AG04450 (cell line): ENCODE measurements at places on chromosomes 4 and X. TPM values are rescaled to one million over a fixed set of nuclear protein-coding genes. Genes with fewer than 3 reads are reported as not detected.

The GNPDA2 gene
- polyA plus RNA-seq = 18.4 and 23.5 TPM in 2 replicates

The USP53 gene
- polyA plus RNA-seq = 15.6 and 19.0 TPM in 2 replicates

The IBSP gene
- not detected in 2 replicates for polyA plus RNA-seq

The IQSEC2 gene
- polyA plus RNA-seq = 9.1 and 12.2 TPM in 2 replicates

The GUCY1A1 gene
- 1.5 and 1.9 TPM in 2 replicates for polyA plus RNA-seq

DNA sequence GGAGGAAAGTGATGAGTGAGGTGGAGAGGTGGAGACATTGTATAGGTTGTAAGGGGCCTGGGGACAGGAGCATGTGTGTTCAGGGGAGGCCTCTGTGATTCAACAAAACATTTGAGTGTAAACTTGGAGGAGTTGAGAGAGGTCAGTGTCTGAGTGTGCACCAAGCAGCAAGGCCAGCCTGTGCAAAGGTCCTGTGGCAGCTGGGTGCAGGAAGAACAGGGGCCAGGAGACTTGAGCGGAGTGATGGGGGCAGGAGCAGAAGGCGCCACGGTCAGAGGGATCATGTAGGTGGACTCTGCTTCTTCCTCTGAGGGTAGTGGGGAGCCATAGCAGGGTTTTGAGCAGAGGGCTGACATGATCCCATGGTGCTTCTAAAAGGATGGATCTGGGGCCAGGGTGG lies 9.6 kb upstream of the PSAPL1 start:
- DNase-seq = no peak

GRCh38 chr4:6568148-6568547 lies 6.8 kb upstream of the MAN2B2 start:
- no peak for DNase-seq

GRCh38 chr4:6939761-6940743 lies 30.4 kb downstream of the TBC1D14 start:
- no peak for DNase-seq

DNA sequence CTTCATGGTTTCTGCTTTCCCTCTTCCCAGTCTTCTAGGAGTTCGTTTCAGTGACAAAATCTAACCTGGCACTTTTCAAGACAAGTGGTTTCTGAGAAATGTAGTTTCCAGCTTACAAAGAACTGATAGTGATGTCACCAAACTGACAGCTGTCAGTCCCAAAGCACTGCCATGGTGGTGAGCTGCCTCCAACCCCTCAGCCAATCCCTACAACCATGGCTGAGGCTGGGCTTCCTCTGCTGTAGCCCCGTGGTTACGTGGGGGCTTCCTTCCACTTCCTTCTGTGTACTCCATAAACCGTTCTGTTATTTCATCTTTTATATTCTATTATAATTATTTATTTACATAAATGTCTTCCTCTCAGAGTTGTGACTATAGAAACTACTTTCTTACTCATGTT lies 198.6 kb upstream of the AGA start:
- no peak for DNase-seq

GRCh38 chr4:108833046-108833445 lies 70.2 kb upstream of the ETNPPL start:
- no peak for DNase-seq

DNA sequence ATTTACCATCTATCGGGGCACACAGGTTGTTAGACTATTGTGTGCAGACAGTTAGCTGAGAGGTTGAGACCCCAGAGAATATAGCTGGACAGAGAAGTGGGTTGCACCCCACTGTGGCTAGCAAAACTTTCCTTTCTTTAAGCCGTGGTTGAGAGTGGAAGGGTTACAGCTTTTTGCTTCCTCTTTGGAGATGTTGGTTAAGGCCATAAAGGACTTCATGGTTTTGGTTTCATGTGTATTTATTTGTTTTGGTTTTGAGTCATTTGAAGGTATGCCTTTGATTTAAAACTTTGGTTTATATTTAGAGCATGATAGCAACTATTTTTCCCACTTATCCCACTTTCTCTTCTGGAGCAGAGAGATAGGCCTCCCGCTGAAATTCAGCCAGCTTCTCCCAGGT lies 274.3 kb upstream of the IL1RAPL1 start:
- no peak for DNase-seq

DNA sequence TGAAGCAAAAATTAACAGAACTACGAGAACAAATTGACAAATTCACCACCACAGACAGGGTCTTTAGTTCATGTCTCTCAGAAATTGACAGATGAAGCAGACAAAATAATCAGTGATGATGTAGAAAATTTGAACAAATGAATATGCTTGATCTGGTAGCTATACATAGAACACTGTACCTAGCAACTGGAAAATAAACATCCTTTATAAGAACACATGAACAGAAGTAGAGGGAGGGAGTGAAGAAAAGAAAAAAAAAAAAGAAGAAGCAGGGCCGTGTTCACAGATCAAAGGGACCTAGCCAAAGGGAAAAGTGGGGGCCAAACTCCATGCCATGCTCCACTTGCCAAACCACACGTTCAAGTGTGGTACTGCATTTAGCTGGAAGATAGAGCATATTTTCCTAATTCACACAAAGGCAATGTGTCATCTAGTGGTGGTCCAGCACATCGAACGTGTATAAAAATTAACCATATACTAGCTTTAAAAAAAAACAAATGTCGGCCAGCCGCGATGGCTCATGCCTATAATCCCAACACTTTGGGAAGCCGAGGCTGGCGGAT lies 5.6 kb upstream of the THOC2 start:
- no peak for DNase-seq

DNA sequence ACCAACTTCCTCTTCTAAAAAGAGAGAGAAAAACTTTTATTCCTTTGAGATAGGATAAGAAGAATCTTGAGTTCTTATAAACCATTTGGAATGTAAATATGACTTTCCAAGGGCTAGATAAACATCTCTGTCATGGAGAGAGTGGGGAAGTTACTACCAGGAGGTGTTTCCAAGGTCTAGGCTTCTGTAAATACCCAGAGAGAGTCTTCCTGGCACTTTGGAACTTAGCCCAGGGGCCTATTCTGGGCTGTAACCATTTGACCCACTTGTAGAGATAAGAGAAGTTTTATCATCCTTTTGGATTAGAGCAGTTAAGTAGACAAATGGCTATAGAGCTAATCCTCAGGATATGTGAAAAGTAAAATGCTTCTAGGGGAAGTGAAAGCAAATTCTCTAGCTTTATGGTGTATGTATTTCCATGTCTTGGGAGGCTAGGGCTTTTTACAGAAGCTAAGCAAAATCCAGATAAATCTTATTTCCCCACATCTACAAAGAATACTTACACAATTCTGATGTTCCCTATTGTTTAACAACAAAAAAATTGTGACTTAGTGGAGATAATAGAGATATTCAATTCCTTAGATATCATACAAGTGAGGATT lies 51.1 kb downstream of the MCUB start:
- no peak for DNase-seq

DNA sequence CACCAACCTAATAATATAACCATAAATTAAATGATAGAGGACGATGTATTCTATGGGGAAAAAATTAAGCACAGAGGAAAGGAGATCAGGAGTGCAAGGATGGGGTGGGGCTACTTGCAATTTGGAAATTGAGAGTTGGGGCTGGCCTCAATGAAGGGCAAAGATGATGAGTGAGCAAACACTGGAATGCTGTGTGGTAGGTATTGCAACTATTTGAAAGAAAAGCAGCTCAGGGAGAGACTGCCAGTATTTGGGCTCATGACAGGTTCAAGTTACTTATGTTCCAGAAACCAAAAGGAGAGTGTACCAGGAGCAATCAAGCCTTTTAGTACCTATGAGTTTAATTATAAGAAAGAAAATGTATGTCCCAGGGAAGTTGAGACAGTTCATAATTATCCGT lies 47.4 kb downstream of the ASIC5 start:
- DNase-seq = no peak

DNA sequence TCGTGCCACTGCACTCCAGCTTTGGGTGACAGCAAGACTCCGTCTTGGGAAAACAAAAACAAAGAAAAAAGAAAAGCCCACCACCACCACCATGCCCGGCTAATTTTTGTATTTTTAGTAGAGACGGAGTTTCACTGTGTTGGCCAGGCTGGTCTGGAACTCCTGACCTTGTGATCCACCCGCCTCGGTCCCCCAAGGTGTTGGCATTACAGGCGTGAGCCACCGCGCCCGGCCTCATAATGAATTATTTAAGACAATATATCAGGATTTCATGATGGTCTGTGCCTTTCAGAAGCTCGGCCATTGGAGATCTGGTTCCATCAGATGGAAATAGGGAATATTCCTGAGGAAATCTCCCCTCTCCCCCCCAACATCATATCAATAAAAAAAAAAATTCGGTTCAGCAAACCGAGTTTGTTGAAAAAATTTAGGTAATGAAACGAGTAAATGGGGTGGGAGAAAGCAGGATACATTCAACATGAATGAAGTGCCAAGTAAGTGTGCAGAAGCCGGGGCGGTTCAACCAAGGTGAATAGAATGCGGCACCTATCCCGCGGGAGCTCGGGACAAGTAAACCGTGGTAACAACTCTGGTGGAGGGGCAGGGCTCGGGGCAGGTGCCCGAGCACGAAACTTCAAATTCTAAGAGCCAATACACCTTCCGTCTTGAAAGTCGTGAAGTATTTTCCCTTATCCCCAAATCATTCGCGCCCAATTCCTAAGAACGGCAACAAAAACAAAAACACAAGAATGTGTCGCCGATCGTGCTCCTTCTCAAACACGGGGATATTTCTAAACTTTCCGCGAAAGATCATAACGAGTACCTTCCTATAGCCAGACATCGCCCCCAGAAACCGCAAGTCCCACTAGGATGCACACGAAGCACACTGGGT lies 773 bp upstream of the TXLNG start:
- no peak for DNase-seq

DNA sequence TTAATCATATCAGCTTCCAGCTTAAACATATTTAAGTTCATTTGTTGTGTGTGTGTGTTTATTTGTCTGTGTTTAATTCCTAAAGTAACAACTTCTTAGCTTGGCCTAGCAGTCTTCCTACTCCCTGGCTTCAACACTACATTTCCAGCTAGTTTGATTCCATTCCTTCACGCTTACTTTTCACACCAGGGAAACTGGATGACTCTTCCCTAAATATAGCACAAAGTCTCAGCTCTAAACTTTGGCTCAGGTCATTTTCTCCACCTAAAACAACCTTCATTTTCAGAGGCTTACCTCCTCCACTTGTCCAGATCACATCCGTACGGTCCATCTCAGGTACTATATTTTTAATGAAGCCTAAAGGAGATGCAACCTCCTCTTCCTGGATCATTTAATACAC lies 94.4 kb downstream of the KCTD8 start:
- no peak for DNase-seq

DNA sequence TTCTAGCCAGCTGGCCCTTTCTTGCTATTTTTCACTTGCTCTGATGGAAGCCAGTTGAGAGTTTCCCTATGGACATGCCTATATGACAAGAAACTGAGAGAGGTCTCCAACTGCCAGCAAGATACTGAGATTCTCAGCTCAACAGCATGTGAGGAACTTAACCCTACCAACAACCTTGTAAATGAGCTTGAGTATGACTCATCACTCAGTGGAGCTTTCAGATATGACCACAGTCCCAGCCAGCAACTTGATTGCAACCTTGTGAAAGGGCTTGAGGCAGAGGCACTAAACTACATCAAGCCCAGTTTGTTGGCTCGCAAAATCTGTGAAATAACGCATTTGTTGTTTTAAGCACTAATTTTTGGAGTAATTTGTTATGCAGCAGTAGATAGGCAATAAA lies 175.8 kb downstream of the COMMD8 start:
- peak; percentile 34 for DNase-seq

GRCh38 chr4:157358439-157358838 lies 137.9 kb downstream of the GRIA2 start:
- DNase-seq = no peak

- no peak for DNase-seq
Observed at GRCh38 chr4:92071587-92071986, 232.2 kb upstream of the GRID2 start.

DNA sequence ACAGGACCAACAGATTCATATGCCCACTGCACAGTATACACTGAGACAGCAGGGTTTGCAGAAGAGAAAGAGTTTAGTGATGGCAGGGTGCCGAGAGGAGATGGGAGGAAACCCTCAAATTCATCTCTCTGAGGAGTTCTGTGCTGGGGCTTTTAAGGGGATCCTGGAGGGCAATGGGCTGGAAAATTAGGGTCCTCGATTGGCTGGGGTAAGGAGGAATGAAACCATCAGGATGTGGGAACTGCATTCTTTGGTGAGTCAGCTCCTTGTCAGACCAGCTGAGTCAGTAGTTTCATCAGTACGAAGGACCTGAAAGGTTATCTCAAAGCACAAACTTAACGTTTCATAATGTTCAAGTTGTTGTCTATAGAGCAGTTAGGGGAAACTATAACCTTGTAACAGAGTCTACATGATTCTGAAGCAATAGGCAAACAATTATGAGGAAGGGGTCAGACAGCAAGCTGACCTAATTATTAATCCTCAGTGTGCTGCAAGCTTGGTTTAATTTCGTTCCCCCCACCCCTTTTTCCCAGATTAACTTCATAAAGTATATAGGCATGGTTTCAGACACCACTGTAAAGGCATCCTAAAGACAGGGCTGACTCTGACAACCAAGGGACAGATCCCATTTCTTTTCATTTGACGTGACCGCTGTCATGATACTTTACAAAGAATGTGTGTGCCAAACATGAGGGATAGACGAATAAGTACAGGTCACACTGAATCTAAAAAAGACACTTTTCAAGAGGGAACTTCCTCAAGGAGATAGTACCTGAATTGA lies 1.5 kb upstream of the MSMO1 start:
- DNase-seq = peak; percentile 53

DNA sequence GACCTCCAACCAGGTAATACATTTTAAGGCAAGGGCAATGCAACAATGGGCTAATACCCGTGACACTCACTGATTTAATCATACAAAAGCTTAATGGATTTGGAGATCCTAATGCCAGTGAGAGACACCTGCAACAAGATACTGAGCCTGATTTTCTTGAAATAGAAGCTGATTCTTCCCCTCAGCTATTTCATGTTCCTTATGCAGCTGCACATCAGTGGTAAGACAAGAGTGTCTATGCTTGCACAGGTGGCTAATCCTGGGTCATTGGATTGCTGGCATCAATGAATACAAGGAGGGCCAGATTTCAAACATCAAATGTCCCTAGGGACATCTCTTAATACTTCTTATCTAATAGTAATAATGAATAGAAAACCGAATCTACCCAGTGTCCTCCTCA lies 139.7 kb downstream of the PPARGC1A start:
- DNase-seq = no peak

DNA sequence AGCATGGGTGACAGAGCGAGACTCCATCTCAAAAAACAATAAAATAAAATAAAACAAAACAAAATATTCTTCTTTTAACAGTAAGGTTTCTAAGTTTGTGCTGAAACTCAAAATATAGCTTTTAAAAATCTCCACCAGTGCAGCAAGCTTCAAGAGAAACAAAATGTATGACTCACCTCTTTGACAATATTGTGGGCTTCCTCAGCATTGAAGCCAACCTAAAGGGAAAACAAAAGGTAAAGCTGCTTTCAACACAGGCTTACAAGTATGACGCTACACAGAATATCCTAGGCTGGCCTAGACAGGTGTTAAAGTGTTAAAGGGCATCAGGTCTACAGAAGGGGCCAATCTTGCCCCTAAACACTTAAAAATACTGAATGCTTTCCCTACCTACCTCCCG lies 1.2 kb downstream of the DYNLT3 start:
- DNase-seq = no peak
